ENCODE measurements at places on chromosomes 2 and 18. TPM values are rescaled to one million over a fixed set of nuclear protein-coding genes. Genes with fewer than 3 reads are reported as not detected.

DNA sequence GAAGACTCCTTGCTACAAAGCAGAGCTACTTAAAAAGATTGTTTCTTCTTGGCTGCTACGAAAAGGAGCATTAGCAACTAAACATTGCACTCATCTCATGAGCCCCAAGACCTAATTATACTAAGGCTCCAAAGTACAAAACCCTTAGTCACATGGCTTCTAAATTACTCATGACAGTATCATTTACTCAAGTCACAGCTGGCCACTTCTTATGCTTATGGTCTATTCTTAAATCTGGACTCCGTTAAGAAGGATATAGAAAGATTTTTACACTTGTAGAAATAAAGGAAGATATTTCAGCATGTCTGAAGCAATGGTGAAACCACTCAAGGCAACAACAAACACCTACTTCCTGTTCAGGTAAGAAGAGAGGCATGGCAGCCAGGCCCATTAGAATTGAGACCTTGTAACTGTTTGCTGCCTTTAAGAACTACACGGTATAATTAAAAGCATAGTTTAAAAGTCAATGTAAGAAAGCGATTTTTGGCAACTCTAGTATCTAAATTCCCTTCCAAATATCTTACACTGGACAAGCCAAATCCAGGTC lies 12.7 kb downstream of the ANKRD44 start:
- DNase-seq = no peak

- no peak for DNase-seq
Observed at GRCh38 chr2:42693688-42694479, 70.1 kb downstream of the OXER1 start.

DNA sequence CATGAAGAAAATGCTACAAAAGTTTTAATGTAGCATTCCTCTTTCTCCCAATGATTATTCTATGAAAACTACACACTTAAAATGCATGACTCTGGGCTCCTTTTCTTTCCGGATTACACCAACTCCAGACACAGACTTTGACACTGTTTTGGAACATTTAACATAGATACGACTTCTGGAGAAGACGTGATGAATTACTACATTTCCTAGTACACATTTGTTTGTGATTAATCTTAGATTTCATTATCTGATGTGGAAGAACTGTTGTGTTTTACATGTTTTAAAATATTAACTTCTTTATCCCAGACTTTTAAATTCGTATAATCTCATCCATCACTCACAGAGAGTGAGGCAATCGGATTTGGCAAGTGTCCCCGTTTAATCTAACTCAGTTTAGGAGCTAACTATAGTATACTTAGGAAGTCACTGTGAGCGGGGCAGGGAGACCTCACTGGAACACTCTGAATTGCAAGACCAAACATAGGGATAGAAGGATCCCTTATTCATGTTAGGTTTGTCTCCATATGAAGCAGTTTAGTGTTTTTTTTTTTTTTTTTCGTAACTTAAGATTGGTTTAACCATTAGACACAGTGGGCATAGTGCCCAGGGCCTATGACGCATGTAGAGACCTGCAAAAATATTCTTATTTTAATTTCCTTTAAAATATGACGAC lies 66.7 kb downstream of the PDE1A start:
- no peak for DNase-seq

DNA sequence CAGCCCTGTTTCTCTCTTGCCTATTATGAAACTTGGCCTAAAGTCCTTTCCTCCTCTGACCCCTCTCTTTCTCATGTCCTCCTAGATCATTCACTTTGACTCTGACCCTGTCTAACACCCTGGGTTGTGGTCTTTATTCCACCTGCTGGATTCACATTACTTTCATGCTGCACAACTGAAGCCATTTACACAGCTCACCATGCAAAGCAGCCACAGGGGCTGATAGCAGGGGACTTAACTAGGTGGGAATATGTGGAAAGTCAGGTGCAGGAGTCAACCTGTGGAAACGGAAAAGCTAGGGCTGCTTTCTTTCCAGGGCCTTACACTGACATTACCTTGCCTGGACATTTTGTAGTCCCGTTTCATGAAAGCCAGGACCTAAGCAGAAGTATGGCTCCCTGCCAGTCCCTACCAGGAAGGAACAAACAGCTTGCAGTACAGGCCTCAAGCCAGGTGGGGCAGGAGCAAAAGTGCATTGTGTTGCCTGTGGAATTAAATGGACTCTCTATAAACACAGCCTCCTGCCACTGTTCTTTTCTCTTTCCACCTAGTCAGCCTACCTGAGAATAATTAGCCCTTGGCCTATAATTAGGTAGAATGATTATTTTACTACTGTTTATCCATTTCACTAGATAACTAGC lies 11.8 kb downstream of the MAPRE3 start:
- peak; percentile 83 for DNase-seq

GRCh38 chr2:98480598-98480997 lies 35.9 kb downstream of the INPP4A start:
- no peak for DNase-seq

DNA sequence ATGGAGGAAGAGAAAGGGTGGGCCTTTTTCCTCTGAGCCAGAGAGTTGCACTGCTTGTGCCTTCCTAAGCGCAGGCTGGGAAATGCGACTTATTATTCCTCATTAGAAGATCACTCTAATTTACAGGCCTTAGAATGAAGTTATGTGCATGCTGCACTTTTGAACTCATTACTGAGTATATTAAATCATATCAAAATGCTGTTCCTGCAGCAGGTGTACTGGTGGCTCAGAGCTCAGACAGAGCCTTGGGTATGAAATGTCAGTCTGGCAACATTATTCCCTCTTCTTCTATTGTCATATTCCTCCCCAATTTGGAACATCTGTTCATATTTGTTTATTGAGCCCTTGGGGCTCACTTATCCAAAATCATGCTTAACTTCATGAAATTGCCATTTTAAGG lies 85.5 kb downstream of the ADCYAP1 start:
- no peak for DNase-seq

GRCh38 chr18:39523281-39523680 lies 1957.7 kb upstream of the CELF4 start:
- no peak for DNase-seq

- DNase-seq = no peak
Observed at GRCh38 chr2:27522400-27522945, 25.8 kb downstream of the GCKR start.

The DLX2 gene
- total RNA-seq = not detected

The SLC19A3 gene
- 29.9 TPM for total RNA-seq

The MAP2 gene
- total RNA-seq = 18.6 TPM

The DPYSL5 gene
- not detected for total RNA-seq

Data from breast epithelium (tissue), 4 donors.